ENCODE measurements at places on chromosomes 7 and 10.
A peak's percentile ranks its signal among the peaks of the same experiment; 100 is the strongest.

DNA sequence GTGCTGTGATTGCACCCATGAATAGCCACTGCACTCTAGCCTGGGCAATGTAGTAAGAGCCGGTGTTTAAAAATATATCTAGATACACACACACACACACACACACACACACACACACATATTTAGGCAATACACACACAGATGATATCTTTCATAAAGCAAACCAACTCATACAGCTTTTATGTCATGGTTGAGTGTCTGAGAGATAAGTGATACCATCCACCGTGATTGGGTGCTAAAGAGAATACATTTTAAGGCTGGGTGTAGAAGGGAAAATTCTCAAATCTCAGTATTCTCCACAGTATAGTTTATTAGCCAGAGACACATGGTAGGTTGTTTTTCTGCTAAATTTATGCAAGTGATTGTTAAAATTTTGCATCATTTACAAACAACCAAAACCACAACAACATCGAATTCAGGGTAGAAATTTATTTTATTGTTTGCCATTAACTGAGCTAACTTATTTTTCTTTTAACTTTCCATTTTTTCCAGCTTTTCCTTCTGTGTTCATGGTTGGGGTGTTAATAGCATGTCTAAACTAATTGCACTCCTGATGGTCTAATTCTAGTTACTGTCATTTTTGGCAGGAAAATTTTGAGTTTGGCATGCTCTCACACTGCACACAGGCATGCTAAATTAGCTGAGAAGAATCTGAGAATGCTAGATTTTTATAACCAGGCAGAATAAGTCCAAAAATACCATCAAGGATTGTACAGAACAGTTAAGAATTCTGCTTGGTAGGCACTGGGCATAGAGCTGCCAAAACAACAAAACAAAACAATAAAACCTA lies 57.9 kb upstream of the SYPL1 start:
- DNase-seq: no peak

DNA sequence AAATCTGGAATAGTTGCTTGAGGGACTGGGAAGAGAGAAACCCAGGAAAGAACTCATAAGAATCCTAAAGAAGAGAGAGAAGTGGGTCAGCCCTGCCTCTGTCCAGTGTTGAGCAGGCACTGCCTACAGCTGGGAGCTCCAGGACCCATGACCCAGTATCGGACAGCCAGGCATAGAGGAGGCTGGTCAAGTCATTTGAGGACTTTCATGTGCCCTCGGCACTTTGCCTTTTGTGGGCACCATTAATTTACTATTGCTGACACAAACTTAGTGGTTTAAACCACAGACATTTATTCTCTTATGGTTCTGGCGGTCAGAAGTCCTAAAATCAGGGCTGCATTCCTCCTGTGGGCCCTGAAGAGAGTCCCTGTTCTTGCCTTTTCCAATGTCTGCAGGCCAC lies 60.3 kb downstream of the CPXM2 start:
- DNase-seq: no peak

- no peak for DNase-seq
Measured at GRCh38 chr7:4738711-4739527, 36.5 kb upstream of the AP5Z1 start.

DNA sequence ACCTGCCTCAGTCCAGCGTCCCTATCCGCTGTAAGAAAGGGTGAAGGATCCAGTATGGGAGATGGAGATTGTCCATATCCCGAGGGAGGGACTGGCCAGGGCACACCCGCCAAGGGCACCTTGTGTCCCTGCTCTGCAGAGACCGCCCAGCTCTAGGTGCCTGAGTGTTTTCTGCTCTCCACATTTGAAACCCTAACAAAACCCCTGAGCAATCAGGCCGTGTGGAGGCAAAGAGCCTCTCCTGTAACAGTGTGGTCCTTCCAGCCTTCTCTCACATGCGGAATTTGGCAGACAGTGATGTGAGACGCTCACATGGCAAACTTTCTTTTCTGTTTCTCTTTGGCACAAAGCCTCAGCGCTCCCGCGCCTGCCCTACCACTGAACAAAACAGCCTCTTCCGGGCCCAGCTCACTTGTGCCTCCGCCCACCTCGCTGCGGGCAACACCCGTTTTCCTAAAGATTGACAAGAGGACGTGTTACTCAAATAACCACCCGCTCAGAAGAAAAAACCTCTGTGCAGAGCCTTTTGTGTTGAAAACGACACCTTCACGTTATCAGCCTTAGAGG lies 514.8 kb downstream of the DNAJB6 start:
- DNase-seq: peak; percentile 75
